ENCODE measurements at places on chromosomes 4 and X. TPM values are rescaled to one million over a fixed set of nuclear protein-coding genes. Genes with fewer than 3 reads are reported as not detected.

EVC2 gene
- 6.0 TPM for total RNA-seq

MXRA5 gene
- not detected for total RNA-seq

- no peak for DNase-seq
Observed at GRCh38 chr4:168374772-168375523, 56.4 kb upstream of the DDX60 start.

CXXC4 gene
- not detected for total RNA-seq

SPOCK3 gene
- total RNA-seq, result not detected

SUPT20HL2 gene
- not detected for total RNA-seq

DNA sequence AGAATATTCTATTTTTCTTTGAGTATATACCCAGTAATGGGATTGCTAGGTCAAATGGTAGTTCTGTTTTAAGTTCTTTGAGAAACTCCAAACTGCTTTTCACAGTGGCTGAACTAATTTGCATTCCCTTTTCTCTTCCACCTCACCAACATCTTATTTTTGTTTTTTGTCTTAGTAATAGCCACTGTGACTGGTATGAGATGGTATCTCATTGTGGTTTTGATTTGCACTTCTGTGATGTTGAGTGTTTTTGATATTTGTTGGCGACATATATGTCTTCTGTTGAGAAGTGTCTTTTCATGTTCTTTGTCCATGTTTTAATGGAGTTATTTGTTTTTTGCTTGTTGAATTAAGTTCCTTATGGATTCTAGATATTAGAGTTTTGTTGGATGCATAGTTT lies 24.4 kb downstream of the AIMP1 start:
- DNase-seq, result no peak

C4orf54 gene
- not detected for total RNA-seq

DNA sequence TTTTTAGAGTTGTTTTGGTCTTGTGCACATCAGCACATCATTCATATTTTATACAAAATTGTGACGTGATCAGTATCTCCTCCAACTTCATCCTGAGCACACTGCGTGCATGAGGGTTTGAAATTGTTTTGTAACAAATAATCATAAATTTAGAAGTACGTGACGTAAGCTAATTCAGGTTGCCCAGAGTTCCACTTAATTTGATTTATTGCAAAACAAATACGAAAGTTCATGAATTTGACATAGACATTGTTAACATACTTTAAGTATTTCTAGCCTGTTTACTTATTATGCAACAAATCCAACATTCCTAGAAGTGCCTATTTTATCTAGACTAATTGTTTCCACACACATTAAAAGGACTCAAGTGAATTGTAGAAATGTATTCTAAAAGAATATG lies 48.3 kb downstream of the MAP7D3 start:
- DNase-seq, result peak; percentile 31

- DNase-seq, result no peak
Observed at GRCh38 chrX:155995321-155995875, 2.1 kb upstream of the IL9R start.

FRYL gene
- 52.3 TPM for total RNA-seq

DNA sequence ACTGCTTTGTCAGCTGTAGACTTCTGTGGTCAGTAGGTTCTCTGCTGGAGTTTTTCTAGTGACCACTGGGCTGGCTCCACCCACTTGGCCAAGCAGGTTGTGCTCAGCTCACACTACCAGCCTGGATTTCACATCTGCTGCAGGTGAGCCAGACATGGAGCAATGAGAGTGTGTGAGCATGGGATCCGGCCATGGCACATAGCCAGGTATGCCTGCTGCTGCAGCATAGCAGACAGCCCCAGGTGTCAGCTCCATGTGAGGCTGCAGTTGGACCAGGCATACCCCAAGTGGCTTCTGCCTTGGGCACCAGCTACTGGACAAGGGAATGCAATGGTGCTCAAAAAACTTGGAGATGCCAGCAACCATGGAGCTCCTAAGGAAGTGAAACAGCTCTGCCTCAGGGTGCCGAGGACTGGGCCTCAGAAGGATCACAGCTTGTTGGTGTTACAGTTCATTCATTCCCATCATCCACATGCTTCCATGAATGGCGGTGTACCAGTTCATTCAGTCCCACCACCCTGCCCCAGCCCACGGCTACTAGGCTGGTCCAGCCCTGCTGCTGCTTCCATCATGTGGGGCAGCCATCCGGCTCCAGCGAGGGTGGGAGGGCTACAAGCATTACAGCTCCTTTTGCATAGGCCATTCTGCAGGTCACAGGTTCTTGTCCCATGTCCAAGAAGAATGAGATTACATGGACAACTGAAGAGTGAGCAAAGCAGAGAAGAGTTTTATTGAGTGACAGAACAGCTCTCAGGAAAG lies 389.1 kb upstream of the PCDH7 start:
- DNase-seq, result no peak

DNA sequence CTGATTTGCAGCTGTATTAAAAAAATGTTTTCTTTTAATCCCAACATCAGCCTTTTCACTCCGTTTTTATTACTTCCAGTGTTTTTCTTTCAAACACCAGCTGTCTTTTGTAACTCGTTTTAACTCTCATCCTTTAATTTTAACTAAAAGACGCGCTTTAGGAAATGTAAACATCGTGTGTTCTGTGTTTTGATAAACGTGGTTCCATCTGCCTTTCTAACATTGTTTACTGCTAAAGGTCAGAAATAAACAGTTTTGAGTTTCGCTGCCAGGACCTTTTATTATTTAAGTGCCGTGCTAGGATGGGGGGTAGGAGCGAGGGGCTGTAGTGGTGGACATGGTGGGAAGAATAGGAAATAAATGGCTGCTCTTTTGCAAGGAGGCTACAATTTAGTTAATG lies 1.5 kb downstream of the N4BP2 start:
- no peak for DNase-seq

GRCh38 chr4:109821185-109821584 lies 5.6 kb downstream of the GAR1 start:
- DNase-seq, result no peak

DNA sequence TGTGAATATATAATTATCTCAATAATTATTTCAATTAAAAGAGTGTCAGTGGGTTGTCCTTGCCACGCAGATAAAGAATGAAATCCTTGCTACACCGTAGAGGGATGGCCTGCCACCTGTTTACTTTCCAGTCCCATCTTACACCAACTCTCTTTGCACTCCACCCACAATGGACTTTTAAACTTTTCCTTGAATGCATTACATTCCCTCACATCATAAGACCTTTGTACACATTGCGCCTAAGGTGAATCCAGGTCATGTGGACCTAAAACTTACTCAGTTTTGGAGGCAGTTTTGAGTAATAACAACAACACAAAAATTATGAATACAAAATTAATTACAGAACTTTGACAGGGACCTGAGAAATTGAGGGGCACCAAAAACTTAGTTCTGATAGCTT lies 78.7 kb upstream of the PDE5A start:
- DNase-seq, result no peak

DNA sequence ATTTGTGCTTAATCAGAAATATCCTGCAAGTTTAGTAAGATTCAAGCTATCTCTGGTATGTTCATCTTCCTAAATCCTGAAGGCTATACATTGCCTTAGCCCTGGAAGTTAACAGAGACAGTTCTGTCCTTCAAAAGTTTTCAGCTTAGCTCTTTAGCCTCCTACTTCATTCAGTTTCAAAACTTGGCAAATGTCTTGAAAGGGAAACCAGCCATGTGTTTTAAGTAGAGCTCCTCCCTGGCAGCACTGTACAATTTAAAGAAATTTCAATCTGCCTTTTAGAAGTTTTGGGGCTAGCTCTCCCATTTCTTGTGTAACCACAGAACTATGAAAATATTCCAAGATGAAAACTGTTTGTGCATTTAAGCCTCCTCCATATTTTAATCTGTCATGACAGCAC lies 47.0 kb downstream of the FANCB start:
- DNase-seq, result no peak

GRCh38 chr4:97845758-97846157 lies 297.5 kb downstream of the STPG2 start:
- no peak for DNase-seq

- no peak for DNase-seq
Observed at GRCh38 chr4:6426571-6427438, 45.6 kb downstream of the PPP2R2C start.

GRCh38 chr4:178273168-178273567 lies 830.9 kb upstream of the AGA start:
- DNase-seq, result no peak

DNA sequence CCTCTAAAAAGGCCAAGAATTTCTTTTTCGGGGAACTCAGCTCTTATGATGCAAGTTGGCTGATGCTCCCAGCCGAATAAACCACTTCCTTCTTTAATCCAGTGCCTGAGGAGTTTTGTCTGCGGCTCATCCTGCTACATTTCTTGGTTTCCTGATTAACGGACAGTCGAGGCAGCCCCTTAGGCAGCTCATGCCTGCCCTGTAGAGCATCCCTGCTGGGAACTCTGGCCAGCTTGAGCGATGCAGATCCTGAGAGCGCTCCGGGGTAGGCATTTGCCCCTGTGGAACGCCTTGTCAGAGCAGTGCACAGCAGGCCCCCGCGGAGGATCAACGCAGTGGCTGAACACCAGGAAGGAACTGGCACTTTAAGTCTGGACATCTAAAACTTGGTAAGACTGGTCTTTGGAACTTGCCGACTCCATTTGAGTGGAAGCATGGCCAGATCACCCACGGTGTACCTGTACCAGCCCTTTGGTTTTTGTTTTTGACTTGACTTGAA lies 3.1 kb downstream of the CT45A10 start:
- DNase-seq, result no peak

DNA sequence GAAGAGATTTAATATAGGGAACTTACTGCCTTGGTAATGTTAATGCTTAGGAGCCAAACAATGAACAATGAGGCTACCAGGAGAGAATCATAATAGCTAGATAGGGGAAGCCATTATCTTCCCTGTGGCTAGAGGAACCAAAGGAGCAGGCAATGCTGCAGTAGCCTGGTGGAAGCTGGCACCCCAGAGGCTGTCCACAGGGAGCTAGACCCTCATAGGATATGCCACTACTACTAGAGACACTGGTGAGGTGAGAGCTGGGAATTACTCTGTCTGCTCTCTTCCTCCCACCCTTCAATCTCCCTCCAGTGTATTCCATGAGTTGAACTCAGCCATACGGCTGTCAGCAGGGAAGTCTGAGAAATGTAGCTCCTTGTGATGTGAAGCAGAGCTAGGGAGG lies 601.4 kb downstream of the KCNIP4 start:
- no peak for DNase-seq

DNA sequence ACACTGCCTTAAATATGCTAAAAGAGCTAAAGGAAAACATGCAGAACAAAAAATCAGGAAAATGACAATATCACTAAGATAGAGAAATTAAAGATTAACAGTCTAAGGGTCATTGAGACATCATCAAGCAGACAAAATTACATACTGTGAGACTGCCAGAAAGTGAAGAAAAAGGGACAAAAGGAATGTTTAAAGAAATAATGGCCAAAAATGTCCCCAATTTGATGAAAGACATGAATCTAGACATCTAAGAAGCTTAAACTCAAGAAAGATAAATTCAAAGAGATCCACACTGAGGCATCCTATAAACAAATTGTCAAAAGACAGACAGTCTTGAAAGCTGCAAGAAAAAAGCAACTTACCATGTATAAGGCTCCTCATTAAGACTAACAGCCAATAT lies 63.7 kb downstream of the OPHN1 start:
- no peak for DNase-seq

DNA sequence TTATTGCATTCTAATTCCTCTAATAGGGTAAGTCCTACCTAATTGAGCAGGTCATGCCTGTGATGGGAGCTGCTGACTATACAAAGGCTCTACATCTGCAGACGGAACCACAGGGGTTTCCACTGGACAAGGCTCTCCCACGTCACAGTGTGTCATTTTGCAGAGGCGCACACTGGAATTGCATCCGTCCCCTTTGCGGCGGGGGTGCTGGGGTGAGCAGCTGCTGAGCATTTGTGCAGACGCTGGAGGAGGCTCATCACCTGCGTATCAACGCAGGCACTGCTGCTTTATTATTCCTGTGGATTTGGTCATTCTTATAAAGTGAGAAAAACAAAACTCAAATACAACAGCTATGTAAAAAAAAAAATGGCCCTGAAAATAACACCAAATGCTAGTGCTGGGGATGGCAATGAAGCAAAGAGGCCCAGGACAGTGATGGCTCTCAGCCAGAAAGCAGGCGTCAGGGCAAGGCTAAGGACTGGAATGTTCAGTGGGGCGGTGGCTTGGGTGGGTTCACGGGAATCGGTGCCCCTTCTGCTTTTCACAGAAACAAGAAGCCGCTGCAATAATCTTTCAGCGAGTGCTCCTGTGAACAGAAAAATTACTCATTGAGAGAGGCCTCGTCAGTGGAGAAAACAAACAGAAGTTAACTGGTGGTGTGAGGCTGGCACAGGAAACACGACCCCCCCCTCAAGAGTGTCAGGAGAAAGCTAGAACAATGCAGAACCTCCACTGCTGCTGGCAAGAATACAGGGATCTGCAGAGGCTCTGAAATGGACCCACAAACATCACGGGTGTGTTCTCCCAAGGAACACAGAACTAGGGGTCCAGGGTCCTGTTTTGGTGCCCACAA lies 67.8 kb downstream of the GATB start:
- DNase-seq, result no peak

ASIC5 gene
- not detected for total RNA-seq

GRCh38 chr4:40458683-40459082 lies 123.5 kb downstream of the CHRNA9 start:
- DNase-seq, result no peak

GRCh38 chrX:42505016-42505415 lies 272.9 kb downstream of the PPP1R2C start:
- DNase-seq, result no peak

GRCh38 chr4:69831646-69832325 lies 28.2 kb downstream of the SULT1E1 start:
- DNase-seq, result no peak

DNA sequence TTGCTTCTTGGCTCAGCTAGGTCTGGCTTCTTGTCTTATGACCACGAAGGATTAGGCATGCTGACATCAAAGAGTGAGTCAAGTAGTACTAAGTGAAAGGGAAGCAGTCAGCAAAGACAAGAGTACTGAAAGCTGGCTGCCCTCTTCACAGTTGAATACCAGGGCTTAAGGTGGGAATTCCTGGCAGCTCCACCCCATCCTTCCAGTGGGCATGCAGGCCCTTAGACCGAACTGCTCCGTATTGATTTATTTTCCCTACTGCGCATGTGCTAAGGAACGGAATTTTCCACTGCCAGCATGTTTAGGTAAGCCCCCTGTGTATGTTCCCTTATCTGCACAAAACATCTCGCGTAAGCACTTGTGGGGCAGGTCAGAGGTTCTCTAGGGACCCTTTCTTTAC lies 2320.1 kb downstream of the ARAP2 start:
- peak; percentile 4 for DNase-seq

NPFFR2 gene
- total RNA-seq, result not detected

ADH7 gene
- not detected for total RNA-seq

MAGEA11 gene
- total RNA-seq, result not detected

GRCh38 chr4:88419874-88420273 lies 37.0 kb upstream of the HERC5 start:
- DNase-seq, result no peak

Measured in MCF 10A (cell line).